T-helper 17 cell (primary cell): ENCODE measurements at places on chromosomes 7 and 10.

GRCh38 chr7:148116195-148116594 lies 474.4 kb upstream of the C7orf33 start:
- H3K4me3 ChIP-seq = no peak overlapping the region
- no peaks in the 10 kb centered on the region for H3K4me1 ChIP-seq
- no peak for DNase-seq
- peaks cover 15% of the 10 kb centered on the region for H3K27me3 ChIP-seq

- no peaks in the 10 kb centered on the region for H3K27me3 ChIP-seq
- DNase-seq = peak; percentile 97
- peak within 1 kb of the TSS; percentile 79 for H3K27ac ChIP-seq
- H3K4me1 ChIP-seq = peaks cover 20% of the 10 kb centered on the region
- no peaks in the 10 kb centered on the region for H3K36me3 ChIP-seq
These were observed at the start of gene TRIM24 for GRCh38 chr7:138460176-138460648. Gene TRIM24, plus strand, starts transcription at chr7:138460259. Its CDS starts 290 bp downstream, at chr7:138460549.

DNA sequence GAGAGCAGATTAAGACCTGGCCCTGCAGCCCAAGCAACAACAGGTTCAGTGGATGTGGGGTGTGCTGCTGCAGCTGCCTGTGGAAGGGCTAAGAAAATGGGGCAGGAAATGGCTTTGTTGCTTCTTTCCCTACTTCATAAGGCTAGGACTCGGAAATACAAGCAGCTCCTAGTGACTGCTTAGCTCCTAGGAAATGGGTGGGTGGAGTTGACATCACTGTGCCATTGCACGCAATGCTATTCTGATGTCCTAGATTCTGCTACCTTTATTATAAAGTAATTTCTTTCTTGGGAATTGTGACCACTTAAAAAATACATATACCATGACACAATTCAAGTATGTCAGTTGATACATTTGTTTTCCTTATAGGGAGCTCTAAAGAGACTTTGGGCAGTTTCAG lies 155.8 kb downstream of the FANK1 start:
- no peak overlapping the region for H3K4me3 ChIP-seq
- no peak for DNase-seq
- no peaks in the 10 kb centered on the region for H3K27me3 ChIP-seq
- H3K27ac ChIP-seq = no peak overlapping the region

- peaks cover 4% of the 10 kb centered on the region for H3K36me3 ChIP-seq
- H3K27ac ChIP-seq = no peak overlapping the region
- no peak for DNase-seq
These were observed 150.9 kb downstream of the UBE2H start for GRCh38 chr7:129801882-129802281.

DNA sequence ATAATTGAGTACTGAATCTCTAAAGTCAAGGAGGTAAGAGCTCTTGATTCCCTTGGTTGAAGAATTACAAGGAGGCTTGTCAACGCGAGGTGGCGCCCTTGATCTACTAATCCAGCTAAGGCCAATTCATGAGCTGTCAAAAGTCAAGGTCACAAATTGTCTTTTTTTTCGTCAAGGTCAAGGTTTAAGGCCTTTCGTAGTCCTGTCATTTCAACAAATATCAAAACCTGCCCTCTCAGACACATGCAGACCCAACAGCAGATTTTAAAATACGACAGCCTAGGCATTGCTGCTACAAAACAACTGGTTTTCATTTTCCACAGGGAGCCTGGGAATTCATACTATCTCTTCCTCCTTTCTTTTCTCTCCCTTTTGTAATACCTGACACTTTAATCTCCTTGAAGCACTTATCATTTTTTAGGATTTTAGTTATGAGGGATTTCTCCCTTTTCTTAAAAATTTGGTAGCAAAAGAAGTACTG lies 3.6 kb downstream of the HOXA13 start:
- peaks cover 29% of the 10 kb centered on the region for H3K4me1 ChIP-seq
- no peak overlapping the region for H3K4me3 ChIP-seq
- H3K27ac ChIP-seq = no peak overlapping the region
- DNase-seq = peak; percentile 60
- peaks cover 6% of the 10 kb centered on the region for H3K36me3 ChIP-seq
- peaks cover 71% of the 10 kb centered on the region for H3K27me3 ChIP-seq

- no peaks in the 10 kb centered on the region for H3K36me3 ChIP-seq
- no peaks in the 10 kb centered on the region for H3K4me1 ChIP-seq
- no peak for DNase-seq
- H3K27ac ChIP-seq = no peak overlapping the region
- no peaks in the 10 kb centered on the region for H3K27me3 ChIP-seq
These were observed 165.5 kb downstream of the MAGI2 start for GRCh38 chr7:79287981-79288380.

GRCh38 chr10:15045380-15045779 lies 1.6 kb downstream of the OLAH start:
- no peak overlapping the region for H3K4me3 ChIP-seq
- peaks cover 7% of the 10 kb centered on the region for H3K4me1 ChIP-seq
- no peaks in the 10 kb centered on the region for H3K27me3 ChIP-seq
- no peak for DNase-seq
- H3K36me3 ChIP-seq = no peaks in the 10 kb centered on the region
- H3K27ac ChIP-seq = no peak overlapping the region

DNA sequence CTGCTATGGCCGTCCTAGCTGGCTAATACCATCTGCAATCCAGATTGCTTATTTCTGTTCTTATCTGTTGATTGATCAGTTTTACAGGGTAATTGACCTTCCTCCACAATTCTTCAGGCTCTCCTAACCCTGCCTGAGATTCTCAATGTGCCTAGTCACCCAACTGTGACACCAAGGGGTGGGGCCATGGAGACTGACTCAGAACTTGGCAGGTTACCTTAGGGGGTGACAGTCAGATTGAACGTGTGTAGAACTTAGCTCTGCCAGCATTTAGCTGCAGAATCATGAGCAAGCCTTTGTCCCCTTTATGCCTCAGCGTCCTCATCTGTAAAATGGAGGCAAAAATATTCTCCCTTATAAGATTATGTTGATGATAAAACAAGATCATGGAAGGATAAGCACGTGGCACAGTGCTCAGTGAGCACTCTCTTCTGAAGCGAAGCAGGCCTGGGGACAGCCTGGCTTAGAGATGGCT lies 19.1 kb upstream of the LEP start:
- H3K4me3 ChIP-seq = no peak overlapping the region
- H3K4me1 ChIP-seq = no peaks in the 10 kb centered on the region
- no peak overlapping the region for H3K27ac ChIP-seq
- peaks cover 54% of the 10 kb centered on the region for H3K27me3 ChIP-seq
- DNase-seq = no peak

DNA sequence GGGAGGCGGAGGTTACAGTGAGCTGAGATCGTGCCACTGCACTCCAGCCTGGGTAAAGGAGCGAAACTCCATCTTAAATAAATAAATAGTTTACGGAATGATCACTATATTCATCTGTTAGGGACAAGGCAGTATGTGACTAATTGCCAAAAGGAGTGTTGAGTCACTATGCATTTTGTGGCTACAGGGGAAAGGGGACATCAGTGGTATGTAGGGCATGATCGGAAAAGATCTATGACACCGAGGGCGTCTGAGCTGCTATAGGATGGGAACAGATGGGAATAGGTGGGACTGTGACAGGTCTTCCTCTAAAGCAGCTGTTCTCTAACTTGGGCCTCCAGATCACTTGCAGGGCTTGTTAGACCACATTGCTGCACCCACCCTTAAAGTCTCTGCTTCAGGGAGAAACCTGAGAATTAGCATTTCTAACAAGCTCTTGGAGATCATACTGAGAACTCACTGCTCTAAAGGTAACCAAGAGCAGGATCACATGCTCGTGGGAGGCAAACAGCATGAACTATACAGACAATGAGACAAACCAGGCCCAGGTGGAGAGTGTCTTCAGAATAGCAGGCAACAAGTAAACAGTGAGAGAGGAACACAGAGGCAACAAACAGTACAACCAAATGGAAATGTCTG lies 65.1 kb upstream of the ITGA8 start:
- H3K4me1 ChIP-seq = peaks cover 3% of the 10 kb centered on the region
- H3K27ac ChIP-seq = peak overlapping the region; percentile 12
- no peak for DNase-seq

GRCh38 chr7:142482891-142483658 lies 225.2 kb upstream of the PRSS58 start:
- no peak for DNase-seq
- peaks cover 2% of the 10 kb centered on the region for H3K36me3 ChIP-seq
- peak overlapping the region; percentile 80 for H3K4me3 ChIP-seq

DNA sequence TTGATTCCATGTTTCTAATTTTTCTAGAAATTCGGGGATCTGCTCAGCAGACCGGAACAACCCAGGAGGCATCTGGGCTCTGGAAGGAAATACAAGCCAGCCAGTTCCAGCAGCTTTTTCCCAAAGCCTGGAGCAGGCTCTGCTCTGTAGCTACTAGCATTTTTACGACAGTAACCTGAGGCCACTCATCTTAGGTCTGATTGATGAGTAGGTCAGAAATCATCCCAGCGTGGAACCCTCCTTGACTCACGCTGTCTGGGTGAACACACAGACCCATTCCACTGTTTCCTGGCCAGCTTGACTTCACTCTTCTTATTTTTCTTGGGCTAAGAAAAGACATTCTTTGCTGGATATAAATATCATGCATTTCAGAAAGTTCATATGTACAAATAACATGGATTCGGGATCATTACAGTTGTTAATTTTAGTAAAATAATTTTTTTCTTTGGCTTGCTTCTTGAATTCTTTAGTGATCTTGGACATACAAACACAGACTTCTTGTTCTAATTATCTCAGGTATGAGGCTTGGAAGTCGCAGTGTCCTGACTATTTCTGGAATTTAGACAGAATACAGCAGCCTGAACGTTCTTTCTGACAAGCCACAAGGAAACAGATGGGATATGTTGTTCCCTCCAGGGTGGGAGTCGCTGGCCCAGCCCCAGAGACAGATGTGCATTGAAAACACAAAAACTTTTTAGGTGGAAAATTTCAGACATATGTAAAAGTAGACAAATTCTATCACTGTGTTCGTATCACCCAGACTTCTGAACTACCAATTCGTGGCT lies 54.6 kb upstream of the PITRM1 start:
- H3K27me3 ChIP-seq = peaks cover 5% of the 10 kb centered on the region
- H3K27ac ChIP-seq = no peak overlapping the region
- peak overlapping the region; percentile 73 for H3K4me3 ChIP-seq
- DNase-seq = no peak

DNA sequence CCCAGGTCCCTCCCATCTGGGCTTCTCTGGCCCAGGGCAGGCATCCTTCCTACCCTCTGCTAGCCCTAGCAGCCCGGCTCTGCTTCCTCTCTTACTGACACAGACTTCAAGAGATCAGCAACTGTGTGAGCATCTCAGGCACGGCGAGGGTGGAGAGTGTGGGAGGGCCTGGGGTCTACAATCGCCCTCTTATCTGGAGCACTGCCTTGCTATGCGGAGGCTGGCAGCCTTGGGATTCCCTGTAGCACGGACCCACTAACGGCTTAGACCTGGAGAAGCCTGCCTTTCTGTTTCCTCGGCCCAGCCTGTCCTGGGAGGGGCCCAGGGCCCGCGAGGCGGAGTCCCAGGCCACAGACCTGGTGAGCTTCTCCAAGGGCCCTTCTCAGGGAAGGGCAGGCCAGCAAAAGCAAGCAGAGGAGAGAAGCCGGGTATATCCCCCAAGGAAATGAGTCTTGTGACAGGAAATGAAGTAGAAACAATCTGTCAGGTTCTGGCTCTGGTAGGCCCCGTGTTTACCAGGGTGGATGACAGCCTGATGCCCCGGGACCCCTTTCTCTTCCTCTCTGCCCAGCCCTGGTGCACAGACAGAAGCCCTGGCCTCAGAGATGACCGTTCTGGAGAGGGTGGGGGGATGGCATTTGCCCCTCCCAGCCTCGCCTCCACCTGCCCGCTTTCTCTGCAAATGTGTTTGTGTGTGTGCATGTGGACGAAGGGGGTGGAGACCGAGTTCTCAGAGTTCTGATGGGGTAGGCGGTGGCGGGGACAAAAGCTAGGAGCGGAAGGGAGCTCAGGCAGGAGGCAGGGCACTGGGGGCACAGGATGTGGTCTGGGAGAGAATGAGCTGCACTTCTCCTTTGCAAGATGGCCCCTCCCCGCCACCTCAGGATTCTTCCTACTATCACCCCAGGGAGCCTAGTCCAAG lies 2.5 kb downstream of the LRCH4 start:
- H3K4me1 ChIP-seq = peaks cover 25% of the 10 kb centered on the region
- no peak for DNase-seq
- peak overlapping the region; percentile 99 for H3K4me3 ChIP-seq
- peaks cover 6% of the 10 kb centered on the region for H3K36me3 ChIP-seq
- peak overlapping the region; percentile 98 for H3K27ac ChIP-seq

- H3K36me3 ChIP-seq = no peaks in the 10 kb centered on the region
- H3K4me1 ChIP-seq = no peaks in the 10 kb centered on the region
- DNase-seq = no peak
- no peak overlapping the region for H3K27ac ChIP-seq
These were observed 121.1 kb downstream of the WDR11 start for GRCh38 chr10:120972259-120972658.

GRCh38 chr10:95273393-95274312 lies 17.1 kb downstream of the PDLIM1 start:
- no peak overlapping the region for H3K27ac ChIP-seq
- no peaks in the 10 kb centered on the region for H3K4me1 ChIP-seq
- H3K27me3 ChIP-seq = peaks cover 10% of the 10 kb centered on the region
- DNase-seq = no peak

- H3K36me3 ChIP-seq = peaks cover 3% of the 10 kb centered on the region
- peaks cover 35% of the 10 kb centered on the region for H3K4me1 ChIP-seq
- H3K4me3 ChIP-seq = no peak overlapping the region
- no peak for DNase-seq
These were observed 3.4 kb downstream of the PRKAG2 start for GRCh38 chr7:151873402-151873965.
